Type B pancreatic cell (in vitro differentiated cells): ENCODE measurements at places on chromosomes 16 and 17.

GRCh38 chr17:72802726-72803125, 289.8 kb downstream of the SLC39A11 start:
- DNase-seq, result no peak

- no peak for DNase-seq
Measured at GRCh38 chr17:36203335-36203734, 6.8 kb upstream of the CCL3L1 start.

- DNase-seq, result no peak
Measured at GRCh38 chr17:79372470-79373238, 238.2 kb downstream of the RBFOX3 start.

DNA sequence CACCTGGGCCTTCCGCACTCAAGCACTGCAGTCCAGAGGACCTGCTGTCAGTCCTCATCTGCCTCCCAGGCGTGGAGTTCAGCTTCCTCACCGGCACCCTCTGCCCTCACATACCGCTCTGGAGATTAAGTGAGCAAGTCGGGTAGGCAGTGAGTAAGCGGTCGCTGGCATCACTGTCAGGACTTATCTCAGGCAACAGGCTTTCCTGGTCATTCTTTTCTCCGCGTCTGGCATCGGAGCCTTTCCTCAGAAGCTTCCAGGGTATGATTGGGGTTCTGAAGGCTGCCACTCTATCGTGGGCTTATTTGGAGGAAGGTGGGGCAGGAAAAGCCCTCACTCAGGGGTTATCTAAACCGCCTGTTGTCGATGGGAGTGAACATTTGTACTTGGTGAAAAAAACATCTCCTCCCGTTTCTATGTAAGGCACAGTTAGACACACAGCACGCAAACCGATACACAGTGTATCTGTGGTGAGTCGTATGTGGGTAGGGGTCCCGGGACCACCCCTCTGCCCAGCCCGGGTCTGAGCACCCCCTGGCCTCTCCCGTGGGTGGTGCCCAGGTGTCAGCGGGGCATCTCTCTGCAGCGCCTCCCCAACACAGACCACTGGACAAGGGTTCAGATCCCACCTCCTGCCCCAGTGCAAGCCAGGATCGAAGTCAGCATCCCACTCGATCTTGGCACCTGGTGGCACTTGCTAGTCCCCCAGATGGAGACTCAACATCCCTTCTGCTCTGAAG, 92.5 kb upstream of the PLCG2 start:
- DNase-seq, result no peak
